ENCODE measurements at places on chromosomes 6 and 20. TPM values are rescaled to one million over a fixed set of nuclear protein-coding genes. Genes with fewer than 3 reads are reported as not detected.
A peak's percentile ranks its signal among the peaks of the same experiment; 100 is the strongest.

The SAMD3 gene
- total RNA-seq = 30.0 TPM

- no peaks in the 10 kb centered on the region for H3K27me3 ChIP-seq
- no peaks in the 10 kb centered on the region for H3K36me3 ChIP-seq
- no peak overlapping the region for H3K27ac ChIP-seq
Observed at GRCh38 chr20:15220778-15221565, 883.6 kb upstream of the FLRT3 start.

- DNase-seq = no peak
- H3K36me3 ChIP-seq = no peaks in the 10 kb centered on the region
- H3K4me1 ChIP-seq = peaks cover 28% of the 10 kb centered on the region
- H3K4me3 ChIP-seq = no peak overlapping the region
- H3K27ac ChIP-seq = peak overlapping the region; percentile 82
- H3K27me3 ChIP-seq = no peaks in the 10 kb centered on the region
Observed at GRCh38 chr6:36688739-36689075, 8.9 kb upstream of the RAB44 start.

DNA sequence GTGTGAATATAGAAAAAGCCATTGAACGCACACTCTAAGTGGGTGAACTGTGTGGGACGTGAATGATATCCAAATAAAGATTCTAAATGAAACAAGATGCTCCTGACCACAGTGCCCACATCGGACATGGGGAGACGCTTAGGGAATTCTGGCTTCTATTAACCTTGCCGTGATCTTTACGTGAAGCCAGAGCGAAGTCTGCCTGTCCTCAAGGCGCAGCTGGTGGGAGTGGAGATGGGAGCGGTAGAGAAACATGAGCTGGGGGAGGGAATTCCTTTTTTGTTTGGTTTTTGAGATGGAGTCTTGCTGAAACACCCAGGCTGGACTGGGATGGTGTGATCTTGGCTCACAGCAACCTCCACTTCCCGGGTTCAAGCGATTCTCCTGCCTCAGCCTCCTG, 46.0 kb downstream of the VSTM2L start:
- H3K27ac ChIP-seq = no peak overlapping the region
- no peak overlapping the region for H3K4me3 ChIP-seq
- H3K36me3 ChIP-seq = no peaks in the 10 kb centered on the region
- peaks cover 4% of the 10 kb centered on the region for H3K27me3 ChIP-seq
- DNase-seq = no peak

The FRS3 gene
- 6.9 TPM for total RNA-seq

DNA sequence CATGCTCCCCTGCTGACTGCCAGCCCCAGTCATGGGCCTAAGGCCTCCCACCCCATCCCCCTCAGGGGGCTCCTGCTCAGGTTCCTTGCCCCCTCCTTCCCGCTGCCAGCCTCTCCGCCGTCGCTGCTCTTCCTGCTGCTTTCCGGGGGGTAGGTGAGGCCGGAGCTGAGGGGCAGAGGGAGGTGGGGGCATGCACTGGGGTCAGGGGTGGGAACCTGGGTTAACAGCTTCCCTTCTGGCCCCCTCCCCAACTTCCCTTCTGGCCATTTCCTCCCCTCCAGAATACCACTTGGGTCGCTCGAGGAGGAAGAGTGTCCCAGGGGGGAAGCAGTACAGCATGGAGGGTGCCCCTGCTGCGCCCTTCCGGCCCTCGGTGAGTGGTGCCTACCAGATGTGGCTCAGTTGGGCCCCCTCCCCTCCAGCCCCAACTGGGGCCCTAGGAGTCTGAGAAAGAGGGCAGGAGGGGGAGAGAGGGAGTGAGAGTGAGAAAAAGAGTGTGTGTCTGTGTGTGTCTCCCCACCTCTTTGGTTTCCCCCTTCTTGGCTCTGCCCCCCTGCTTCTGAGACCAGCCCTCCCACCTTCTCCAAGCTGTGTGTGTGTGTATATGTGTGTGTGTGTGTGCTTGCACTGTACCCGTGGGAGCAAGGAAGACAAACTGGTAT, 12.1 kb downstream of the SYNGAP1 start:
- peaks cover 12% of the 10 kb centered on the region for H3K36me3 ChIP-seq
- H3K4me1 ChIP-seq = peaks cover 60% of the 10 kb centered on the region
- DNase-seq = no peak
- peak overlapping the region; percentile 100 for H3K27ac ChIP-seq
- no peaks in the 10 kb centered on the region for H3K27me3 ChIP-seq

DNA sequence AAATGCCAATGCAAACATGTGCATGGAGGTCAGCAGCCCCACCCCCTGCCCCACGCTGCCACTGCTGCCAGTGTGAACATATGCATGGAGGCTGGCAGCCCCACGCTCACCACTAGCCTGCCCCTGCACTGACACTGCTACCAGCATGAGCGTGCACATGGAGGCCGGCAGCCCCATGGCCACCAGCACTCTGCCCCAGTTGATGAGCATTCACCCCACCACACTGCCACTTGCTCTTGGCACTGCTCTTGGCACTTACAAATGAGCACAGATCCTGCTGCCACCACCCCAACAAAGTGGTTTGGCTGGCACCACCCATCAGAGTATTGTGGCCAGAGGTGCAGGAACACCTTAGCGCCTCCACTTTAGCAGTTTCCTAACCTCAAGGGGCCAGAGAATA, 174.1 kb downstream of the KHDC1L start:
- H3K27me3 ChIP-seq = peaks cover 6% of the 10 kb centered on the region
- H3K36me3 ChIP-seq = no peaks in the 10 kb centered on the region
- H3K4me1 ChIP-seq = peaks cover 2% of the 10 kb centered on the region
- H3K4me3 ChIP-seq = no peak overlapping the region

- H3K36me3 ChIP-seq = no peaks in the 10 kb centered on the region
- H3K27me3 ChIP-seq = no peaks in the 10 kb centered on the region
- DNase-seq = peak; percentile 50
- peak overlapping the region; percentile 84 for H3K27ac ChIP-seq
Observed at GRCh38 chr6:137415127-137415833, 78.9 kb downstream of the OLIG3 start.

- H3K4me3 ChIP-seq = no peak overlapping the region
- no peak overlapping the region for H3K27ac ChIP-seq
- H3K27me3 ChIP-seq = peaks cover 27% of the 10 kb centered on the region
- peaks cover 6% of the 10 kb centered on the region for H3K4me1 ChIP-seq
- H3K36me3 ChIP-seq = peaks cover 2% of the 10 kb centered on the region
Observed at GRCh38 chr6:36343109-36343680, 6.5 kb upstream of the BNIP5 start.

The NR2E1 gene
- total RNA-seq = not detected

The NOL4L gene
- 60.9 TPM for total RNA-seq

DNA sequence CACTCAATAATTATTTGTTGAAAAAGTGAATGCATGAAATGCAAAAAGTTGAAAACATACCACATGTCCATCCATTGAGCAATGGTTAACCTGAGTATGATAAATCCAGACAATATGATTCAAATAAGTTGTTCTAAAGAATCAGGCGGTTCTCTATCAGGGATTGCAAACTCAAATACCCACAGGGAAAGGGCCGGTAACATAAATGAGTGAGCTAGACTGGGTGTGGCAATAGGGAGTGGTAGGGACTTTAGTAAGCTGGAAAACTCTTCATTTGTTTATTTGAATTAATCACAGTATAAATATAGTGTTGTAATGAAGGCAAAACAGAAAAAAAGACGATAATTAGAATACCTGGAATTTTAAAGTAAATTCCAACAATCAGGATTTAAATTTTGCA, 106.3 kb downstream of the BCAS1 start:
- H3K4me3 ChIP-seq = no peak overlapping the region
- H3K4me1 ChIP-seq = peaks cover 12% of the 10 kb centered on the region
- peaks cover 2% of the 10 kb centered on the region for H3K36me3 ChIP-seq
- DNase-seq = no peak
- H3K27me3 ChIP-seq = peaks cover 12% of the 10 kb centered on the region

DNA sequence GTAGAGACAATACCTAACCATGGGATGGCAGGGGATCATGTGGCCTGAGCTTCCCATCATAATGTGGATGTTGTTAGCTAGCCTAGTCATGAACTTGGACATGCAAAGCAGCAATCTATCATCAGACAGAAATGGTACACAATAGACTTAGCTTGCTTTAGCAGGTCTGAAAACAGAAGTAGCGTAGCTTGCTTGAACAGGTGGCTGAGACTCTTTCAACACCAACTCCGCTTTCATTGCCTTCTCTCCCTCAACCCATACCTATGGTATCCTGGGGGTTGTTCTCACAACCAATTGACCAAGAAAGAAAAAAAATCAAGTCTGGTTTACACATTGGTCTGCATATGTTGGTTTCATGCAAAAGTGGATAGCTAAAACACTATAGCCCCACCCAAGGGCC, 23.0 kb downstream of the CD164 start:
- no peaks in the 10 kb centered on the region for H3K27me3 ChIP-seq
- no peak overlapping the region for H3K4me3 ChIP-seq
- H3K36me3 ChIP-seq = peaks cover 3% of the 10 kb centered on the region

The ELOVL2 gene
- total RNA-seq = not detected

The ASIP gene
- total RNA-seq = not detected

The ZHX3 gene
- total RNA-seq = 4.1 TPM

- H3K27me3 ChIP-seq = peaks cover 66% of the 10 kb centered on the region
- H3K27ac ChIP-seq = no peak overlapping the region
- DNase-seq = no peak
- H3K36me3 ChIP-seq = peaks cover 8% of the 10 kb centered on the region
- H3K4me1 ChIP-seq = peaks cover 6% of the 10 kb centered on the region
Observed at GRCh38 chr6:138226700-138227315, 8.5 kb upstream of the PBOV1 start.

The FAM83B gene
- not detected for total RNA-seq

- H3K4me3 ChIP-seq = no peak overlapping the region
- no peak overlapping the region for H3K27ac ChIP-seq
- peaks cover 3% of the 10 kb centered on the region for H3K4me1 ChIP-seq
- DNase-seq = no peak
- peaks cover 47% of the 10 kb centered on the region for H3K27me3 ChIP-seq
- H3K36me3 ChIP-seq = no peaks in the 10 kb centered on the region
Observed at GRCh38 chr6:19837511-19838441, 606 bp downstream of the ID4 start.

- no peaks in the 10 kb centered on the region for H3K27me3 ChIP-seq
- H3K4me1 ChIP-seq = peaks cover 29% of the 10 kb centered on the region
- H3K36me3 ChIP-seq = peaks cover 15% of the 10 kb centered on the region
- no peak overlapping the region for H3K4me3 ChIP-seq
- DNase-seq = no peak
- peak overlapping the region; percentile 49 for H3K27ac ChIP-seq
Observed at GRCh38 chr6:14129575-14129974, 12.0 kb downstream of the CD83 start.

The B4GALT5 gene
- total RNA-seq = 17.3 TPM

The MYB gene
- total RNA-seq = 1.3 TPM

The TUBB2B gene
- 0.76 TPM for total RNA-seq

DNA sequence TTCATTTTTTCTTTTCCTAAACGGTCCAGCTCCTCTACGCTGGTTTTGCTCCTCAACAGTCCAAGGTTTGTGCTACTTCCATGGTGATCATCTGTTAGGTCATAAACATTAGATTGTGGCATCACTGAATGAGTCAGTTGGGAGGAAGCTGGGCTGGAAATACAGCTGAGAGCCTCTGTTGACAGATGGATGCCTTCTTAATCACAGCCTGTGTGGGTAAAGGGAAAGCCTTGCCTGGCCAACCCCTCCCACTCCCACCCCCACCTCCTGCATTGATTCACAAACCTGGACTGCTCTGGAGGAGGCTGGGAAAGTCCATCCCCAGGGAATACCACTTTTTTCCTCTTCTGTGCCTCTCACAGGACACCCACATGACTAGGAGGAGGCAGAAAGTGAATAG, 180.6 kb upstream of the CCN2 start:
- no peak overlapping the region for H3K27ac ChIP-seq
- H3K36me3 ChIP-seq = no peaks in the 10 kb centered on the region
- DNase-seq = no peak
- no peak overlapping the region for H3K4me3 ChIP-seq

GRCh38 chr6:15949982-15950381, 178.9 kb upstream of the MYLIP start:
- no peak overlapping the region for H3K27ac ChIP-seq
- H3K27me3 ChIP-seq = no peaks in the 10 kb centered on the region
- H3K4me3 ChIP-seq = no peak overlapping the region
- H3K4me1 ChIP-seq = peaks cover 11% of the 10 kb centered on the region
- no peak for DNase-seq

The PMEPA1 gene
- total RNA-seq = 5.8 TPM

- H3K27me3 ChIP-seq = no peaks in the 10 kb centered on the region
- H3K4me1 ChIP-seq = no peaks in the 10 kb centered on the region
- H3K27ac ChIP-seq = no peak overlapping the region
- DNase-seq = no peak
Observed at GRCh38 chr20:18956890-18957289, 143.3 kb downstream of the SCP2D1 start.
